ENCODE measurements at places on chromosomes 12 and 14.

GRCh38 chr14:101727611-101728366 is 33.7 kb upstream of the PPP2R5C start:
- DNase-seq: no peak

GRCh38 chr12:75482646-75483045 is 2.1 kb downstream of the GLIPR1 start:
- no peak for DNase-seq

DNA sequence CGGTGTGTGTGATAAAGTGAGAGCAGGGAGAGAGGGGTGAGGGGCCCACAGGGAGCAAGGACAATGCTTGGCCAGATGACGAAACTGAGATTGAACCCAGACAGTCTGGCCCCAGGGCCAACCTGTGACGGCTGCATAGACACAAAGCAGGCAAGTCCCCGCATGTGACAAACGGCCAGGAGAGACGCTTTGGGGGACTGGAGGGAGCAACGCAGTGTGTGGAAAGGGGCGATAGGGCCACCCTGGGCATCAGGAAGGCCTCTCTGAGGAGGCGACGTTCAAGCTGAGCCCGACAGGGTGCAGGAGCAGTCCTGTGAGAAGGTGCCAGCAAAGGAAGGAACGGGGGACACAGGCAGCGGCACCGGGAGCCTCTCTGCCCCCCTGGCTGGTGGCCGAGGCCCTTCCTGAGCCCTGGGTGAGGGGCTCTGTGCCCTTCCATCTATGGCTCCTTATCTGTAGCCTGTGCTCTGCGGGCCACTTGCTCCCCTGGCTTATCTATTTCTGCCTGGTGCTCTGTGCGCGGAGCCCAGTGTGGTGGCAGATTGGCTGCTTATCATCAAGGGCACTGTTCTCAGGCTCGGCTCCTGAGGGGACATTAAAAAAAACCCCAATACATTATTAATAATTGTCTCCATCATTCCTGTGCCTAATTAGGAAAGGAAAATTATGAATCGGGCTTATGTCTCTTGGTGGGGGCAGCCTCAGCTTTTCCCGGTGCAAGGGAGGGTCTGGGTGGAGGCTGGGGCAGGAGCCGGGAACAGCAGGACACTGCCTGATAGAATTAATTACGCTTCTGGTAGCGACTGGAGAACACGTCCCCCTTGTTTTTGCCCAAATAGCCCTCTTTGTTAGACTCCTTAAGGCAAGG is 39.8 kb downstream of the PRIMA1 start:
- no peak for DNase-seq

DNA sequence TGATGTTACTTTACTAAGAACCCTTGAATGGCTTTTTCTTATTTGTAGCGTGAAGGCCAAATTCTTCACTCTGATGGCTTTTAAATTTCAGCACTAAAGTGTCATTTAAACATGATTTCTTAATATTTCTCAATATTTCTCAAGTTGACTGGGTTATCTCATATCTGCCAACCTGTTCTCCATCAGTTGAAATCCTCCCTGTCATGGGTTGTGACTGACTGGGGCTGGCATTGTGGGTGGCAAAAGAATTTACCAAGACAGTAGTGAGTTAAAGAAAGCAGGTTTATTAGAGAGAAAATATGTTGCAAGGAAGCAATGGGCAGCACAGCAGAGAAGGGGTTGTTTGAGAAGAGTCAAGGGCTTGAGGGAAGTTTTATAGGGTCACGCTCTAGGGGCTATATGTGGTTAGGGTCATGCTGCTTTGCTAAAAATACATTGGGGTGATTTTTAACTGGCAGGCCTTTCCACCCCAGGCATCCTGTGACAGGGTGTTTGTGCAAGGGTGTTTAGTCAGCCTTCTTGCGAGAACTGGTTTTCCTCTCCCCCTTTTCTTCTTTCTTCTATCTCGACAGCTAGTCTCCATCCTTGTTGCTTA is 232.8 kb upstream of the SEL1L start:
- no peak for DNase-seq

GRCh38 chr14:106694638-106695393 is 1168.4 kb downstream of the TMEM121 start:
- no peak for DNase-seq

- no peak for DNase-seq
These were observed 332.7 kb downstream of the PDZRN4 start for GRCh38 chr12:41520869-41521268.

- no peak for DNase-seq
These were observed 421 bp downstream of the SUOX start for GRCh38 chr12:55997535-55997859.

- DNase-seq: no peak
These were observed 47.2 kb downstream of the CCDC91 start for GRCh38 chr12:28237423-28237822.

- no peak for DNase-seq
These were observed 193.5 kb upstream of the PLEKHG7 start for GRCh38 chr12:92509156-92509738.

DNA sequence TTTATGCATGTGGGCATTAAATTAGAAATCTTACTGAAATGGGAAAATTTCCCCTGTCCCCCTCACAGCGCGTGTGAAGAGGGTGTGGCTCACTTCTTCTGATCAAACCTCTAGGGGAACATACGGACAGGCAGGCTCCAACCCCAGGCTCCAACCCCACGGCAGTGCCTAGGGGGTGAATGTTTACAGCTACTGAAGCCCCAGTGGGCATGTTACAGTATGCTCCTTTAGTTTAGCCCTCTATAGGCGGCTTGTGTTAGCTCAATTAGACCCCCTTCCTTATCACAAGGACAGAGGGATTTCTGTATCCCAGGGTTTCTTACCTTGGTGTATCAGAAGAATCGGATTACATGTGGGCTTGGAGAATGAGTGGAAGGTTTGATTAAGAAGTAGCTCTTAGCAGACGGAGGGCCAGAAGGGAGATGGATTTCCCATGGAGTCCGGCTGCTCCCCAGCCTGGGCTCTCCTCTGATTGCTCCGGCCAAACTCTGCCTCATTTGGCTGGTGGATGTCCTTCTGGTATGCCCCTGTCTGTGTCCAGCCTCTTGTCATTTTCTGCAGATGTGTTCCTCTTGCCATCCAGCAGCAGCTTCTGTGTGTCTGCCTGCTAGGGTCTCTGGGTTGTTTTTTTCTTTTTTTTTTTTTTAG is 223.7 kb downstream of the TMTC2 start:
- DNase-seq: no peak

GRCh38 chr14:30754778-30755177 is 119.6 kb upstream of the COCH start:
- DNase-seq: no peak

DNA sequence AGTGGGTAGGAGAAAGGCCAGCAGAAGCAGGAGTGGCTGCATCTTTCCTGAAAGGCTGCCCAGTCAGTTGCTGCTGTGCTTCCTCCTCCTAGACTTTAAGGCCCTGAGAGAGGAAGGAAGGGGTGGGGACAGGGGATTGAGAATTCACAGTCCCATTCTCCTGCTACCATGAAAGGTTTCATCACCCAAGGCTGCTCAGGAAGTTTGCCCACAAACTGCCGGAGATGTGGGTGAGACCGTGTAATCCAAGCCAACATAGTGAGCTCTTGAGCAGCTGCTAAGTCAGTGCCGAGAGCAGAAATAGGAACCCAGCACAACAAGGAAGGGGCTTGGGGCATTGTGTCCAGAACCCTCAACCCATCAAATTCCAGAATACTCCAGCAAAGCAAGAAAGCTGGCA is at the start of gene CTSG:
TSS of gene CTSG (minus strand) at position 69 of the 400 bp plus-strand sequence. CDS start at position 42, 27 bp downstream.
- no peak for DNase-seq

- no peak for DNase-seq
These were observed 2.8 kb upstream of the PTMS start for GRCh38 chr12:6763380-6763779.

- DNase-seq: no peak
These were observed 278.5 kb downstream of the ADAMTS20 start for GRCh38 chr12:43273467-43273866.

DNA sequence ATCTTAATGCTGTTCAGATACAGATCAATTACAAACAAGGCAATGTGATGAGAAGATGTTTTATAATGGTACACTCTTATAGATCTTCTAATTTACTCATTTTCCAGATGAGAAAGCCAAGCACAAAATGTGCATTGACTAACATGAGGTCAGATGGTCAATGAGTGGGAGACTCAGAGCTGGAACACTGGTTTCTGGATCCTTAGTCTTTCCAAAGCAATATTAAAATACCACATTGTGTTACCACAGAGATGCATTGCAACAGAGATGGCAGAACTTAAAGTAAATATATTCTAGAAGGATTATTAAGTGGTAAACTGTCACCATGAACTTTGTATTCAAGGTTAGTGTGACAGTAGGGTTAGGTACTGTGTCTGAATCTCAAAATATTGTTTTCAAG is 113.6 kb downstream of the SLC15A5 start:
- no peak for DNase-seq

GRCh38 chr14:93821051-93821450 is 32.8 kb upstream of the PRIMA1 start:
- no peak for DNase-seq

DNA sequence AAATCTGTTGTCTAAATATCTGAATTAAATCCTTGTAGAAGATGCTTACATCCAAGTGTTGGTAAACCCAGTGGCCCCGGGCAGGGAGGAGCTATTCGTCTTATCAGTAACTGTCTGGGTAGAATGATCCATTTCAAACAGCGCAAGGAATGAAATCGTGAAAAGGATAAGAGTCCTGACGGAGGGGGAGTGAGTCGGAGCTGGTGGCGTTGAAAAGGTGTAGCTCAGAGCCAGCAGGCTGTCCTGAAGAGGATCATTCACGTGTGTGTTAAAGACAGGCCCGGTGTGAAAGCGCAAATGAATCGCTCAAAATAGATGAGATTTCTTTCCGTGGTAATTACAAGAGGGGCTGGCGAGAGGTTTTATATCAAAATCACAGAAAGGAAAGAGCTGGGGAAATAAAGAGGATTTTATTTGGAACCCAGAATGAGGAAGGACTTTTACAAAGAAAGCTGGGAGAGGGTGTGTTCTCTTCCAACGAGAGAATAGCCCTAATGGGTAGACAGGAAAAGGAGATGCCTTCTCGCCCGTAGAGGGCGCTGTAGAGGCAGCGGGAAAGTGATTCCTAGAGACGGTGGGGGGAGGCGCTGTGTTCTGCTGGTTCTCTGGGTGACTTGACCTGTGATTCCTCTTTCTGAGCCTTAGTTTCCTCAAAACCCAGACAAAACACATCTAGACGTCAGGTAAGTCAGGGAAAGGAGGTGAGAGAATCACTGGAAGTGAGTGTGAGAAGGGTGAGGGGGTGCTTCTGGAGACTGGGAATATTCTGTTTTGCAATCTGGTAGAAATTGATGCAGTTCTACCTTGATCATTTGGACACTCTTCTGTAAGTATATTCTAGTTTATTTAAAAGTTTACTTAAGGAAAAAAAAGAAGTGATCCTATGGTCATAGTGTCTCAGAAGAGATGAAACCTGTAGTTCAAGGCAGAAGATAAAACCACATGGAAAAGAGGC is 39.3 kb downstream of the SRRM4 start:
- DNase-seq: no peak

DNA sequence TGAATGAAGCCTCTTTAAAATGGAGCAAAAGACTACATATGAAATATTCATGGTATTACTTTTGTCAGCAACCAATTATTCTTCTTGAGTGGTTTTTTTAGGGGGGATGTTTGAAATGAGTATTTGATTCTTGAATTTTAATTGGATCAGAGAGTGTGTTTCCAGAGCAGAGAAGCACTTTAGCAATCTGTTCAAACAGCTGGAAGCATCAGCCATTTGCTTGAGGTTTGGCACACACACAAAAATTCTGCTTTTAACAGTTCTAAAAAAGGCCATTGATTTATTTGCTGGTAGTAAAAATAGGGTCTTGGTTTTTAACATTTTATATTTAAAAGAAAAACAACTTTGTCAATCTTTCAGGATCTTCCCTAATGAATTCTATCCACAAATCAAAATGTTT is 292.7 kb downstream of the LRFN5 start:
- DNase-seq: peak; percentile 96

GRCh38 chr12:98485792-98486340 is 29.5 kb upstream of the TMPO start:
- no peak for DNase-seq

DNA sequence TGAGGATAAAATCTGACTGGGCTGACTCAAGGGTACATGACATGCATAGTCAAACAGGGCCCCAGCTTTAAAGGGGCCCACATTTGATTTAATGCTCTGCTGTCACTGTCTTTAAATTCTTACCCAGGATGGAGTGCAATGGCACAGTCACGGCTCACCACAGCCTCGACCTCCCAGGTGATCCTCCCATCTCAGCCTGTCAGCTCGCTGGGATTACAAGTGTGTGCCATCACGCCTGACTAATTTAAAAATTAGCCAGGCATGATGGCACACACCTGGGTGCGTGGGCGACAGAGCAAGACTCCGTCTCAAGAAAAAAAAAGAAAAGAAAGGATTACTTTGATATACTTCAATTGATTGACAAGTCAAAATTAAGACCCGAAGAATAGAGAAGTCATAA is 9.2 kb upstream of the PLBD1 start:
- no peak for DNase-seq

- no peak for DNase-seq
These were observed 25.1 kb upstream of the ATP2B1 start for GRCh38 chr12:89733579-89734201.

- no peak for DNase-seq
These were observed 20.1 kb upstream of the PLEK2 start for GRCh38 chr14:67432050-67432564.

- DNase-seq: no peak
These were observed 698.7 kb upstream of the TBX3 start for GRCh38 chr12:115382681-115383080.

- DNase-seq: no peak
These were observed 321.4 kb downstream of the ATP23 start for GRCh38 chr12:58262796-58263195.

GRCh38 chr12:90593596-90594295 is 361.2 kb downstream of the CCER1 start:
- DNase-seq: no peak

DNA sequence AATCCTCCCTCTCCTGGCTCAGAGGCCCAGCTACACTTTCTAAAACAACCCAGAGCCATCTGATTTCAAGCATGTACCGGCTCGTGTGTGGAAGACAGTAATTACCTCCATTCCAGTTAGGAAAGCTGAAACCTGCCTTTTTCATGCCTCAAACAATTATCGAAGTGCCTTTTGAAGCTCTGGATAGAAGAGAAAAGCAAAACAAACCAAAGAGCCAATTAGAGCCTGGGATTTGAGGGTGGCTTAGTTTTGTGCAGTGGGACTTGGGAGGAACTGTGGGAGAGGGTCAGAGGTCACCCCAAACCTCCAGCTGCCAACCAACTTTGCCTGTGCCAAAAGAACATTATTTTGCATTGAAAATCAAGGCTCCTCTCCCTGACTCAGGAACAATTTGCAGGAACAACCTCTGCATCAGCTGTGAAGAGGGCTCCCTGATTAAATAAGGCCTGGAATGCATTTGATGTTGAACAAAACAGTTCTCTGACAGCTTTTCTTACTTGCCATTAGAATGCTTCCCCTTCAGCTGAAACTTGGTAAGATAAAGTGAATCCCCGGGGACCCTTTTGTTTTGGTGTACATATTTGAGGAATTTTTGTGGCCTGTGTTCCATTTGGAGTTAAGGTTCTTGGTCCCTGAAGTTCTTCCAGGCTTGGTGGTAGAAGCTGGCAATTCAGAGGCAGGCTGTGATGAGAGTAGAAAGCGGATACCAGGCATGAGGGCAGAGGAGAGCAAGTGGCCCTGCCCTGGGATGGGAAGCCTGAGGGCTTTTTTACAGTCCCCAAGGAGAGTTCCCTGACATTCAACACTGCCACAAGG is 270.1 kb downstream of the ZFP36L1 start:
- no peak for DNase-seq
